ENCODE measurements at places on chromosomes 1 and 21.
A peak's percentile ranks its signal among the peaks of the same experiment; 100 is the strongest.

DNA sequence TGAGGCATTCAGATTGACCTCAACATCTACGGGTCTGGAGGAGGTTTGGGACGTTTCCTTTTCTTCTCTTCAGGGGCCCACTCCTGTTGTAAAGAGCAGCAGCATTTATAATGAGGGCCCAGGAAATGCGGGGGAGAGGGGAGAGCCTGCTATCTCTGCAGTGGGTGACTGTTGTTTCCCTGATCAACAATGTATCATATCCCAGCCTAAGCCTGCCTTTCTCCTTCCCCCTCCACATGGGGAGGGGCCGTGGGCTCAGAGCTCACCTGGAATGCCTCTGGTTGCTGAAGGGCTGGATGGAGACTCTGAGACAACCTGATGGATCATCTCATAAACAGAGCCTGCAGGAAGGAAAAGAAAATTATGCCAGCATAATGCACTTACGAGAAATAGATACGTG lies 36.0 kb upstream of the HAO2 start:
- DNase-seq, result no peak

DNA sequence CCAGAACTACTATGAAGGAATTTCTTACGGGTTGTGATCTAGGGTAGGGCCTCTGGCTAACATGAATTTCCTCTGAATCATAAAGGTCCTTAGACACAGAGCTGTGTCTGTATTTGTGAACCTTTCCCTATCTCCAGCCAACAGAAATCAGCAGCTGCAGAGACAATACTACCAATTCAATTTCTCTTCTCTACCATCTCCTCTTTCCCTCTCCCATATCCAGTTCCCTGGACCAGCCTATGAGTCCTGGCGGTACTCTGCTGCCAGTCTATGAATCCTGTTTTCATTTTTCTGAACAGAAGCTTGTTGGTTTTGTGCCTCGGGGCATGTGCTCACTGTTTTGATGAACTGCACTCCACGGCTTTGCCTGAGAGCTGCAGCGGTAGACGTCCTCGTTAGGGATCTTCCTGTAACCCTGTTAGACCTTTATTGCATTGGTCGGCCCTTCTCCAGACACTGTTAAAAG lies 458.0 kb upstream of the VAMP3 start:
- DNase-seq, result no peak

GRCh38 chr1:35748326-35748725 lies 21.5 kb downstream of the CLSPN start:
- DNase-seq, result no peak

DNA sequence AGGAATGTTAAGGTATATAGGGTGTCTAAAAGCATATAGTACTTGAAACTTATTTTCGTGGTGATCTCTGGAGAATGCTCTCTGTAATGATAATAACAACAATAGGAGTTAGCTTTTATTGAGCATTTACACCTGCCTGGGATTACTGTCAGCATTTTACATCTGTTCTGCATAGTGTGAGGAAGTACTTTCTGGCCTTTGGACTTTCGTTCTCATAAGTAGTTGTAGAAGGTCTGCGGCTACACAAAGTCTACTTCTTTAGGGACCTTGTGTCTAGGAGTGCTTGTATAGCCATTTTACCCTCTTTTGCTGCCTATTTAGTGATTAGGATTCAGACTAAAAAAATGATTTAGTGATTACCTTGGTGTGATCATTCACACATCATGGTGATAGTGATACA lies 103.6 kb upstream of the GPR52 start:
- no peak for DNase-seq

DNA sequence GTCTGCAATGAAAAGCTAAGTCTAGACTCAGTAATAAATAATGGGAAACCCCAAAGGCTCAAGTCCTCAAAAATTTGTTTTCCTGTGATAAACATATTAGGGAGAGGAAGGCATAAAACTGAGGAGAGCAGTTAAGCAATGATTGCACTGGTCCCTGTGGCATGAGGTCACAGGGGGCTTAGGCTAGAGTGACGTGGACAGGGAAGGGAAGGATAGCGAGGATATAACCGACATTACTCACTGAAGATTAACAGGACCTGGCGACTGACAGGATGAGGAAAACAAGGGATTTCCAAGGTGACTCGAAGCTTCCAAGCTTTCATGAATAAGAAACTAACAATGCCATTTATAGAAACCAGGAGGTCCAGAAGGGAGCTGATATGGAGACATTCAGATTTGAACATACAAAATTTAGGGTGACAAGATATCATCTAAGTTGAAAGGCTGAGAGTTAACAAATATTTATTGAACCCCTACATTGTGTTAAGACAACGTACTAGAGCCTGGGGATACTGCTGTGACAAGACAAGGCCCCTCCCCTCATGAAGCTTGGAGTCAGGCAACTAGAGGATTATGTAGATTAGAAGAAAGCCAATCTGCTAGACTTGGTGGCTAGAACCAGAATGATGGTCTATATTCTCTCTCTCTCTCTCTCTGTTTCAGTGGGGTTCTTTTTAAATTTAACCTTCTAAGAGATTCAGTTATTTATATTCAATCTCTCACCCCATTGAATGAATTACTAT lies 33.2 kb upstream of the PKN2 start:
- no peak for DNase-seq

- DNase-seq, result no peak
These were observed 85.8 kb upstream of the ZNF648 start for GRCh38 chr1:182147136-182147820.

DNA sequence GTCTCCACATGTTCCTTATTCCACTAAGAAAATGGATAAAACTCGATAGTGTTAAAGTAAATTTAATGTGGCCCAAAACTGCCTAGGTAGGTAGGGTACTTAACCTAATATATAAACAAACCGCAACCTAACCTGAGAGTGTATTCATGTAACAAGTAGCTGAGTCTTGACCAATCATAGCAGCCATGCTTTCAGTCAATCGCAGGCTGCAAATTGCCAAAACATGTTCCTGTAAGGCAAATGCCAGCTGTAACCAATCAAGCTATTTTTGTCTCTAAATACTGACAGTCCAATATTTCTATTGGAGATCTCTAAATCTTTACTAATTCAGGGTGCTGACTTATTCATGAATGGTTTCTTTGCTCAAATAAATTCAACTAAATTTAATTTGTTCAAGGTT lies 3.1 kb upstream of the HMGCS2 start:
- no peak for DNase-seq

- DNase-seq, result no peak
These were observed 7.5 kb upstream of the CSRP1 start for GRCh38 chr1:201514466-201514865.

DNA sequence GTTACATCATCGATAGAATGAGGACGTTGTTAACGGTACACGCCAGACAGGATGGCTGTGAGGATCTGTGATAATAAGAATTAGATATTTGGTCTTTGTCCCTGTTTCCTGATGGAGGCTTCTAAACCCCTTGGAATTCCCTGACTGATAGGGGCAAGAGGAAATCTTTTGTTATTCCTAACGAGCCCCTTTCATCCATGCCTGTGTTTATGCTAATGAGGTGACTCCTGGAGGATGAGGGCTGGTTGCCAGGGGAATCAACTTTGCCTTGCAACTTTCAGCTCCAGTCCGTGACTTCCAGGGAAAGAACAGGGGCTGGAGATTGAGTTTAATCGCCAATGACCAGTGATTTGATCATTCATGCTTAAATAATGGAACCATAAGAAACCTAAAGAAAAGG lies 39.3 kb upstream of the NLRP3 start:
- no peak for DNase-seq

DNA sequence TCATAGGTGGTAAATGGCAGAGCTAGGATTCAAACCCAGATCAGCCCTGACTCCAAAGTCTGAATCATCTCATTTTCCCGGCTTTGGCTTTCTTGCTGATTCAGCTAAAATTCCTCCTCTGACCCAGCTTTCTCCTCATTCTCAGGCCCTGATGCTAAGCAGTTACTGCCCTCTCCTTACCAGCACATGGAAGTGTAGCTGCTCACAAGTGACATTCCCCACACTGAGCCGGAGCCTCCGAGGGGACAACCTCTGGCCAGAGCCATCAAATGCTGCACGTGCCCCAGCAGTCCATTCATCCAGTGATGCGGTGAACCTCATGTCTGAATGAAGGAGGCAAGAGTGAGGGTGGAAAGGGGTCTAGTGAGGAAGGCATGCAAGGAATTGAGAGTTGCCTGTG lies 11.1 kb downstream of the ITGA10 start:
- no peak for DNase-seq

DNA sequence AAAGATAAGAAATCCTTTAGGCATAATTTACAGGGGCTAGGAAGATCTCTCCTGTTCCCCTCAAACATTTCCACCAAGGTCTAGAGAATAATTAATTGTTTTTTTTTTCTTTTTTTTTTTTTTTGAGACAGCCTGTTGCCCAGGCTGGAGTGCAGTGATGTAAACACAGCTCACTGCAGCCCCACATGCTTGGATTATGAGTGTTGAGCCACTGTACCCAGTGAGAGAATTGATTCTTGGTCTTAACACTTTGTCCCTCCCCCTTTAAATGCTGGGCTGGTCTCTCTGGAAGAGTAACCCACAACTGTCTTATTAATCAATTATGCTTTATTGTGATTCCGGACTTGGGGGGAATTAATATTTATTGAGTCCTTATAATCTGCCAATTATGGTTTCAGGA lies 33.4 kb downstream of the ATF3 start:
- no peak for DNase-seq

- DNase-seq, result no peak
These were observed 737 bp downstream of the C1orf162 start for GRCh38 chr1:111474521-111474920.

DNA sequence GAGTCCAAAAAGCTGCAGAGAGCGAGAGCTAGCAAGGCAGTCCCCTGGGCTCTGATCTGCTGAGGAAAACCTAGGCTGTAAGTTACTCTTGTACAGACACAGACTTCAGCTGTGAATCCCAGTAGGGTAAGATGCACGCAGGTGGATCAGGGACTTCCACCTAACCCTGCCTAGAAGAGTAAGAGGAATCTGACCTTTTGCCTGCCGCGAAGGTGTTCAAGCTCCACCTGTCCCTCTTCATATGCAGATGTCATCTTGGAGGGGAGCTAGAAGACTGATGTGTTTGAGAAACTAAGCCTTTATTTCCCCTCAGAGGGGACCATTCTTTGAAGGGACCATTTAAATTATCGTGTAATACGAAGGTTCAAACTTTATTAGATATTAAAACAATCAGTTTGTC lies 108.6 kb upstream of the USP24 start:
- no peak for DNase-seq

- DNase-seq, result no peak
These were observed 89.5 kb downstream of the GALNT2 start for GRCh38 chr1:230156536-230156935.

- DNase-seq, result no peak
These were observed 8.8 kb upstream of the THEMIS2 start for GRCh38 chr1:27863538-27863915.

GRCh38 chr1:77716065-77716464 lies 33.6 kb upstream of the ZZZ3 start:
- DNase-seq, result no peak

- peak; percentile 25 for DNase-seq
These were observed 89.5 kb upstream of the GNG4 start for GRCh38 chr1:235739124-235739523.

- DNase-seq, result no peak
These were observed 11.8 kb upstream of the FMOD start for GRCh38 chr1:203362720-203363025.

GRCh38 chr21:45590726-45591618 lies 48.7 kb upstream of the SLC19A1 start:
- no peak for DNase-seq

DNA sequence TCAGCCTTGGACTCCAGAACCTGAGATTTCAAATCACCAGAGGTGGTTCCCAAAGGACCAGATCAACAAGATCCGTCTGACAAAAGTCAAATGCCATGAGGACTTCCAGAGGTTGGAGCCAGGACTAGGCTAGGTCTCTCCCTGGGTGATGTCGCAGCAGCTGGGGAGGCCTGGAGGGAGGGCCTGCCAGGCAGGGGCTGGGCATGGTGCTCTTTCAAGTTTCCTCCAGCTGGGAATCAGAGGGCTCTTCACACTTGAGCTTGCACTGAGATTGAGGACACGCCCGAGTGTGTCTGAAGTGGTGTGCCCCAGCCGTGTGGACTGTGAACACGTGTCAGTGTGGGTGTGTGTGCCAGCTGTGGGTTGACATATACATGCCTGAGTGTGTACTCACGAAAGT lies 21.3 kb upstream of the RSPO1 start:
- DNase-seq, result no peak

- no peak for DNase-seq
These were observed 83.9 kb downstream of the PCNX2 start for GRCh38 chr1:233211595-233211994.

DNA sequence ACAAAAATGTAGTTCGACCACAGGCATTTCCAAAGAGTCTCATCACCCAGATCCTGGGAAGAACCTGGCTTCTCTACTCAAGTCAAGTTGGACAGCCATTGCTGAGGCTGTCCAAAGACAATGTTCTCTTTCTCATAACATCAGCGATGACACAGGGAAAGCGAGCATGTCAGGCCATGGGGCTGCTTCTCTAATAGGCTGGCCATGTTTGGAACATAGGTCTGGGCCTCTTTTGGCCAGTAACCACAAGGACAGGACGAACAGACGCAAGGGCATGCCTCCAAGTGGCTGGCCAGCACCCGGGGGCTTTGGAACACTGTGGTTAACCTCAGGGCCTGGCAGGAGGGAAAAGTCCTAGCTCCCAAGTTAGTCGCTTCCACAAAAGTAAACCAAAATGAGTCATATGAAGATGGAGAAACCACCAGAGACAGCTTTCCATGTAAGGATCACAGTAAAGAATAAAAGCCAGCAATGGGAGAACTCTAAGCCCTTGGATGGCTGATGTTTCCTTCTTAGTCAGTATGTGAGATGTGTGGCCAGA lies 80.6 kb upstream of the SLC44A3 start:
- DNase-seq, result no peak

DNA sequence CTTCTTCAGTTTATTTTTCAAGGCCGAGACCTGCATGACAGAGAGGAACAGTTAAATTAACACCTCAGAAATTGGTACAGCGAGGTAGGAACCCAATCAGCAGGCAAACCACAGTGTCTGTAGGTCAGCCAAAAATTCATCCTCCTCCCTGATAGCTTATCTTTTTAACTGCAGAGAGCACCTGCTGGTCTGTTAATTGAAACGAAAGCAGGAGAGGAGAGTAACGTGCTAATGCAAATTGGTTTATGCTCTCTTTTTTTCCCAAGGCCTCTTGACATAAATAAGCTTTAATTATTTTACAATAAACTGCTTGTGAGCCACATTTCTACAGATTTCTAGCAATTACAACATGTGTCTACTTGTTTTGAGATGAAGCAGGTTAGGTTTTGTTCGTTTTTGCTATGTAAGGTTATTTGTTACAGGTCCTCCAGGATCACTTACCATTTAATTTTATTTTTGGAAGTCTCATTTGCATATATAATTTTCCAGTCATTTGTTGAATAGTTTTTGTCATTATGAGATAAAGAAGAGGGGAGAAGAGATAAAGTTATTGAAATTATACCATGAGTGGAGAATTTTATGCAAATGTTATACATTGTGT lies 179.9 kb downstream of the DENND1B start:
- no peak for DNase-seq

DNA sequence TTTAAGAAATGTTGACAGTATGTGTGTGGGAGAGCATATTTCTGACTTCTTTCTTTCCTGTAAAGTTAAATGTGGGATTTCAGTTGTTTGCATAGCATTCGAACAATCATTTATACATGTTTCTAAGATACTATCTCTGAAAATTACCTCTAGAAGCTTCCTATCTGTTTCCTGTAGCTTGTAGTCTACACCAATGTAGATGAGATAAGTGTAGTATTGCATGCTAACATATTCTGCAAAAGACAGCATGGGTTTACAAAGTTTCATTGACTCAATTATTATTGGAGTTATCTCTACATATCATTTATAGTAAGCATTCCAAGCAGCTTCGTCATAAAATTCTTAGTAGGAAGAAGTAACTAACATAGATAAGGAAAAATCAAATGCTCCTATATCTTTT lies 98.9 kb upstream of the DPYD start:
- no peak for DNase-seq
